ENCODE measurements at places on chromosomes 1 and 21.

DNA sequence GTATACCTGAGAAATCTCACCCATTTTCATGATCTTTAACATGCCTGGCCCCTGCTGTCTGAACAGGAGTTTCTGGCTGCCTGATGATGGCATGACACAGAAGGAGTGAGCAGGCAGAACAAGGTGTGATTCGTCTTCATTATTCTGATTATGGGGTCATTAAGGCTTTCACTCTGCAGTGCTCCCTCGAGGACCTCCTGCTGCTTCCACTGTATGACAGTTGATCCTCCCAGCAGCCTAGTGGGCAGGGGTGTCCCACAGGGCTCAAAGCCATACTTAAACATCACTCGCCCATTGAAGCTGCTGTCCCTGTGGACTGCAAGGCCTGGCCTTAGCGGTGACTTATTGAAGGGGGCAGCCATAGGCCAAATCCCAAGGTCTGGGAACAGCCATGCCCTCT, 12.7 kb upstream of the PARS2 start:
- no peak for DNase-seq

DNA sequence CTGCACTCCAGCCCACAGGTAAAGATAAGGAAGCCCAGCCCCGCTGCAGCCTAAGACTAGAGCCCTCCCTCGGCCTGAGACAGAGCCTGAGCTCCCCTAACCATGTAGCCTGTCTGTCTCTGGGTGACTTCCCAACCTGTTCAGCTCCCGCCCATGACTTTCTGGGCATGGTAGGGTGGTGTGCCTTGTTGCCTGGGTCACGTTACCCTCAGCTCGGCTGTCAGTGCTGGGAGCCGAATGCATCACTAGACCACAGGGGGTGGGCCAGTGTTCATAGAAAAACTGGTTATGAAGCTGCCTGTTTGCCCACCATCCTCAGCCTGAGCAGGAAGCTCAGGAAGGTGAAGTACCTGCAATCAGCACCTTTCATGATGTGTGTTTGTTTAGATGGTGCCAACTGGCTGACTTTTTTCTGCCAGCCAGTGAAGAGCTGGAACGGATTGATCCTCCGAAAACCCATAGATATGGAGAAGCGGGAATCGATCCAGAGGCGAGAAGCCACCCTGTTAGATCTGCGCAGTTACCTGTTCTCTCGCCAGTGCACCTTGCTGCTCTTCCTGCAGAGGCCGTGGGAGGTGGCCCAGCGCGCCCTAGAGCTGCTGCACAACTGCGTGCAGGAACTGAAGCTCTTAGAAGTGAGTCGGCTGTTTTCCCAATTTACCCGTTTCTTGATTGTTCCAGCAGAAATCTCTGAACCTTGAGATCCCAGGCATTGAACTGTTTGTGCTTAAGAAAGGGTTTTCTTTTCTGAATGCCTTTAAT, 43.9 kb upstream of the PWP2 start:
- no peak for DNase-seq

DNA sequence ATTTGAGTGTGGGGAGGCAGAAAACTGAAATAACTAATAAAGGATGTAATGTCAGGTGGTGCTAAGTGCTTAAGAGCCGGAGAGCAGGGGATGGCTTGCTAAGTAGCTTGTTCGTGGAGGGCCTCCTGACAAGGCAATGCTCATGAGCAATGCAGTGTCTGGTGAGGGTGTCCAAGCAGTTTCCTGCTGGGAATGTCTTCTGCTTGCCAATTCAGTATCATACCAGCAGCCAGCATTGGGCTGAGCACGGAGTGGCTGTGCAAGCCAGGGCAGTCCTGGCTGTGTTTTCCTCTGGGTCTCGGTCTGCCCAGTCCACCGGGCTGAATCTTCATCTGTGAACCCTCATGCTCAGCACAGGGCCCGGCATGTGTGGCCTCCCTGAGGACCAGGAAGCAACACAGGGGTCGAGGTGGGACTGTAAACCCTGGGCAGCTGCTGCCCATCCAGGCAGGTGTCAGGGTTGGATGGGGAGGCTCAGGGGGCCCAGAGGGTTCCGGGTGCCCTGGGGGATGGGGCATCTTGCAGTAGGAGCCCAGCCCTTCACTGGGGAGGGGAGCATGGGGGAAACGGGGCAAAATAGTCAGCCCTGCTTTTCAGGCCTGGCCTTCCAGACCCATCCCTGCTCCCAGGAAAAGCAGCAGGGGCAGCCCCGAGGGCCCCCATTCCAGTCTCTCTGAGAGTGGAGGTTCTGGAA, 27.5 kb downstream of the EDN2 start:
- no peak for DNase-seq

GRCh38 chr1:11169202-11169601, 20.0 kb upstream of the ANGPTL7 start:
- DNase-seq, result no peak

GRCh38 chr1:156439036-156439776, 61.4 kb downstream of the MEF2D start:
- no peak for DNase-seq

DNA sequence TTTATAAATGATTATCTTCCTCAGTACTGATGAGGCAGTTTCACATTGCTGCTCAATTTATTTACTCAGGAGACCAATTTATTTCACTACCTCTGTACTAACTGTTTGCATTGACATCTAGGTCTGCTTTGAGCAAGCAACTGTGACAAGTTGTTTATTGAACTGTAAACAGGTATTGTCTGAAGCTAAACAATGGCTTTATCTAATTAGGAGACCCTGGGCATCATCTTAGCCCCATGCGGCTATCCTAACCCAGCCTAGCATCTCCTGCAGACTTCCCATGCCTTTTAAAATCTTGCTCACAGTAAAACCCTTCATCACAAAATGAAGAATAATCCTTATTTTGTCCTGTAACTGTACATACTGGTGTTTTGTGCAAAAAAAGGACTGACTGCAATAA, 348.2 kb downstream of the RWDD3 start:
- DNase-seq, result no peak

All from activated CD8-positive, alpha-beta memory T cell treated with anti-CD3 and anti-CD28 coated beads for 1 hour (primary cell).